ENCODE measurements at places on chromosomes 13 and 19. TPM values are rescaled to one million over a fixed set of nuclear protein-coding genes. Genes with fewer than 3 reads are reported as not detected.

GRCh38 chr13:40728595-40728994 is 42.4 kb downstream of the MRPS31 start:
- DNase-seq: no peak

DNA sequence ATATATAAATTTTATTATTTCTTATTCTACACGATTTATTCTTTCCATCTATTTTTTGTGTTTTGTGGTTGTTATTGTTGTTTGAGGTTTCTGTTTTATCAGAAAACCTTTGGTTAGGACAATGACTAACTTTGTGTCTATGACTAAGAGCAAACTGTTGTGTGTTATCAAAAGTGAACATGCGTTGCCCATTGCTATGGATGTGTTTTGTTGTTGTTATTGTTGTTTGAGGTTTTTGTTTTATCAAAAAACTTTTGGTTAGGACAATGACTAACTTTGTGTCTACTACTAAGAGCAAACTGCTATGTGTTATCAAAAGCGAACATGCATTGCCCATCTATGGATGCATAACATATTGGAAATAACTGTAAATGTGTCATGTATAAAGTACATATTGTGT is 692.3 kb downstream of the SLITRK1 start:
- DNase-seq: no peak

- DNase-seq: no peak
Measured at GRCh38 chr13:107553838-107554237, 661.5 kb downstream of the LIG4 start.

DNA sequence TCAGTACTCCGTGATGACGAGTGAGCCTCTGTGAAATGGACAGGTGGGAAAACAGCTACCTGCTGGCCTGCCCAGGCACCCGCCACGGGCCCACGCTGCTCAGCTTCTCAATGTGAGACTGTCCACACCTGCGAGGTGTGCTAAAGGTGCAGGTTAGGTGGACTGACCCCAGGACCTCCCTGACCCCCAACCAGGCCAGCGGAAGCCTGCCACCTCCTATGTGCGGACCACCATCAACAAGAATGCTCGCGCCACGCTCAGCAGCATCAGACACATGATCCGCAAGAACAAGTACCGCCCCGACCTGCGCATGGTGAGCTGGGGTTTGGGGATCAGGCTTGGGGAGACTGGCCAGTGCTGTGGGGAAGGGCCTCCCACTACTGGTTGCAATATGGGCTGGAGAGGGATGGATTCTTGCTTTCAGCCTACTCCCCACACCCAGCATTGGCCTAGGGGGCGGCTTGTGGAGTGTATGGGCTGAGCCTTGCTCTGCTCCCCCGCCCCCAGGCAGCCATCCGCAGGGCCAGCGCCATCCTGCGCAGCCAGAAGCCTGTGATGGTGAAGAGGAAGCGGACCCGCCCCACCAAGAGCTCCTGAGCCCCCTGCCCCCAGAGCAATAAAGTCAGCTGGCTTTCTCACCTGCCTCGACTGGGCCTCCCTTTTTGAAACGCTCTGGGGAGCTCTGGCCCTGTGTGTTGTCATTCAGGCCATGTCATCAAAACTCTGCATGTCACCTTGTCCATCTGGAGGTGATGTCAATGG is 2.2 kb downstream of the RPL28 start:
- no peak for DNase-seq

DNA sequence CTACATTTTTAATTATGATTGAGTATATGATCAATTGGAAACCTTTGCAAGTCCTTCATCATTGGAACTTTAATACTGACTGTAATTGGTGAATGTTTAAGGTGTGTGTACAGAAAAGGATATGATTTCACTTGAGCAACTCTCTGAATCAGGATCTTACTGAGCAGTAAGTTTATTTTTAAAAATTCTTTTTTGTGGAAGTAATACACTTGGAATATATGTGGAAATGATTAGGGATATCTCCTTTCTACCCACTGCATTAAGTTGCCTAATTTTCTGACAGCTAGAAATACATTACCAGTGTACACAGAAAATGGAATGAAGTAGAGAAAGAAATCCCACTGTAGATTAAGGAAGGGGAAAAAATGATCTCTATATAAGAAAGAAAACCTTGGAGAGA is 865.8 kb downstream of the PCDH9 start:
- DNase-seq: no peak

DNA sequence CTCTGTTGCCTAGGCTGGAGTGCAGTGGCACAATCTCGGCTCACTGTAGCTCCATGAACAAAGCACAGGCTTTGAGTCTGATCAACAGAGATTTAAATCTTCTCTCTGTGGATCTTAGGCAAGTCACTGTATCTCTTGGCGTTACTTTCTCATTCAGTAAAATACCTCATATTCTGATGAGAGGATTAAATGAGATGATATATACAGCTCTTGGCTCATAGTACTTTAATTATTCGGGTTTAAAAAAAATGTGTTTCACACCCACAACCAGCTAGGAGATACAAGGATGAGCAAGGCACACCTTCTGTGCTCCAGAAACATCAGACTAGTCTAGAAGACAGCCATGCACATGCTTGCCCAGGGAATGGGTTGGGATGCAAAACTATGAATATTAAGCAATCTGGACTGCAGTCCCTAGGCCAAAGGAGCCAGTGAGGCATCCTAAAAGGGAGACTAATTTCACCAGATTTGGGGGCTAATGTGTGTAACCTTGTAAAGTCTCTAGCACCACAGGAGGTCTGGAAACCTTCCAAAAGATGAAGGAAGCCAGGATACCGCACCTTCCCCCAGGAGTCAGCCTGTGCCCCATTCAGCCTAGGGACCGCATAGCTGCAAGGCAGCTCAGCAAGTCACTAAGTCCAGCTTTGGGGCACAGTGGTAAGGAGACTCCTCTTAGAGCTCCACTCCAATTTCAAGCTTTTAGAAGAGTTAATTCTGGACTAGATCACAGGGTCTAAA is 2.5 kb downstream of the VPS36 start:
- no peak for DNase-seq

- no peak for DNase-seq
Measured at GRCh38 chr13:45500492-45501174, 35.9 kb downstream of the COG3 start.

- DNase-seq: no peak
Measured at GRCh38 chr13:74166261-74167004, 32.2 kb upstream of the KLF12 start.

- DNase-seq: no peak
Measured at GRCh38 chr13:79837741-79838450, 356.9 kb downstream of the NDFIP2 start.

- no peak for DNase-seq
Measured at GRCh38 chr19:47549261-47549862, 23.6 kb downstream of the ZNF541 start.

DNA sequence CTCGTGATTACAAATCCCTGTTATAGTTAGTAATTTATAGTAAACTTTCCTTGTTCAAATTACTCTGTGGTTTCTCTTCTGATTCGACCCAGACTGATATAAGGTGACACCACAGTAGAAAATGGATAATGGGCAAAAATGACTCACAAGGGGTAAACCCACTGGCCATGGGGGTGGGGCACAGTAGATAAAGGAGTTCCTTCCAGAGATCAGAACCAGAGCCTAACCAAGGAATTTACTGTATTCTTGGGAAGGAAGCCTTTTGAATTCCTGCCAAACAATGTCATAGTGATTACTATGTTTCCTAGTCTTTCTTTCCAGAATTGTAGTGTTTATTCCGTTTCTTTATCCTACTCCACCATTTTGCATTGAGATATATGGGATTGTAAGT is 21.9 kb downstream of the MIR17HG start:
- no peak for DNase-seq

DNA sequence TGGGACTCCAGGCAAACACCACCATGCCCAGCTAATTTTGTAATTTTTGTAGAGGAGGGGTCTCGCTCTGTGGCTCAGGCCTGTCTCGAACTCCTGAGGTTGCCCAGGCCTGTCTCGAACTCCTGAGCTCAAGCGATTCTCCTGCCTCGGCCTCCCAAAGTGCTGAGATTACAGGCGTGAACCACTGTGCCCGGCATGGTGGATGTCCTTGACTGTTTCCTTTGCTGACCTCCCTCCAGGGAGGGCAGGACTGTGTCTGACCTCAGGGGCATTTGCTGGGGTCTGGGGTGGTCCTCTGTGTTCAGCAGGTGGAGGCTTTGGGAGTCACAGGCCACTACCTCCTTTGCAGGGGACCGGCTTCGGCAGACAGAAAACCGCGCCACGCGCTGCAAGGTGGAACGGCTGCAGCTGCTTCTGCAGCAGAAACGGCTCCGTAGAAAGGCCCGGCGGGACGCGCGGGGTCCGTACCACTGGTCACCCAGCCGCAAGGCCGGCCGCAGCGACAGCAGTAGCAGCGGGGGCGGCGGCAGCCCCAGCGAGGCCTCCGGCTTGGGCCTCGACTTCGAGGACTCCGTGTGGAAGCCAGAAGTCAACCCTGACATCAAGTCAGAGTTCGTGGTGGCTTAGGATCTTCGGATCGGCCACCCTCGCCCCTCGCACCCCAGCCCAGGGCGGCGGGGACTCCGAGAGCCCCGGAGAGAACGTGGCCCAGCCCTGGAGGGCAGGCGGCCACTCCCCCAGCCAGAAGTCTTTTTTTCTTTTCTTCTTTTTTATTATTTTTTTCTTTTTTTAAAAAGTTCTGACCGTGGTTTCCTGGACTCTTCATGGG is 8.5 kb downstream of the MIDN start:
- no peak for DNase-seq

DNA sequence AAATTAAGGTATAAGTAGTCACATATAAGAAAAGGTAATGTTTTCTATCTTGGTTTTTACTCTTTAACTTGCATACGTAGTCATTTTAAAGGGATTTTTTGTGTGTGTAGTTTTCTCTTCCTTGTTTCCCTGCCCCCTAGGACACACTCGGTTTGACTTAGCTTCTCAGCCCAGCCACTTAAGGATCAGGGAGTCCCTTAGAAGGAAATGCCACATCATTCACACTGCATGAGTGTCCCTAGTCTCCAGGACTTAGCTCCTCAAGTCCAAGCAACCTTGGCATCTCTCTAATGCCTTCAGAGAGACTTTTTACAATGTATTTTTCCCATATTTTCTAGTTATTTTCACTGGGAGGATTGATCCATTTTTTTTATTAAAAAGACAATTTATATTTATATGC is 1407.7 kb downstream of the EFNB2 start:
- no peak for DNase-seq

DNA sequence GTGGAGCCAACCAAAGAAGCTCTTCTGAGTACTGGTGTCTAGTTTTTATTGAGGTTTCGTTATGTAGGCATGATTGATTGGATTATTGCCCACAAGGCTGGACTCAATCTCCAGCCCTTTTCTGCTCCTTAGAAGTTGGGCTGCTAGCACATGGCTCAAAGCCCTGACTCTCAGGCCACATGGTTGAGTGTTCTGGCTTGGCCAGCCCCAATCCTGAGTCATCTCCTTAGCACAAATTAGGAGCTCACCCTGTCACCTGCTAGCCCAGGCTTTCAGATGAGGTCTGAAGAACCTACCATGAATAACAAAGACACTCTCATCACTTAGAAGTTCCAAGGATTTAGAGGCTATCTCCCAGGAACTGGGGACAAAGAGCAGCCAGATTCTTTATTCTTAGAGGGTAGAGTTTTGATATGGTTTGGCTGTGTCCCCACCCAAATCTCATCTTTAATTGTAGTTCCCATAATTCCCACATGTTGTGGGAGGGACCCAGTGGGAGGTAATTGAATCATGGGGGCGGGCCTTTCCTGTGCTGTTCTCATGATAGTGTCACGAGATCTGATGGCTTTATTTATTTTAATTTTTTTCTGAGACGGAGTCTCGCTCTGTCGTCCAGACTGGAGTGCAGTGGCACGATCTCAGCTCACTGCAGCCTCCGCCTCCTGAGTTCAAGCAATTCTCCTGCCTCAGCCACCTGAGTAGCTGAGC is 11.3 kb downstream of the DPY19L3 start:
- DNase-seq: no peak

GRCh38 chr13:26465514-26465913 is 92.0 kb upstream of the WASF3 start:
- DNase-seq: no peak

DNA sequence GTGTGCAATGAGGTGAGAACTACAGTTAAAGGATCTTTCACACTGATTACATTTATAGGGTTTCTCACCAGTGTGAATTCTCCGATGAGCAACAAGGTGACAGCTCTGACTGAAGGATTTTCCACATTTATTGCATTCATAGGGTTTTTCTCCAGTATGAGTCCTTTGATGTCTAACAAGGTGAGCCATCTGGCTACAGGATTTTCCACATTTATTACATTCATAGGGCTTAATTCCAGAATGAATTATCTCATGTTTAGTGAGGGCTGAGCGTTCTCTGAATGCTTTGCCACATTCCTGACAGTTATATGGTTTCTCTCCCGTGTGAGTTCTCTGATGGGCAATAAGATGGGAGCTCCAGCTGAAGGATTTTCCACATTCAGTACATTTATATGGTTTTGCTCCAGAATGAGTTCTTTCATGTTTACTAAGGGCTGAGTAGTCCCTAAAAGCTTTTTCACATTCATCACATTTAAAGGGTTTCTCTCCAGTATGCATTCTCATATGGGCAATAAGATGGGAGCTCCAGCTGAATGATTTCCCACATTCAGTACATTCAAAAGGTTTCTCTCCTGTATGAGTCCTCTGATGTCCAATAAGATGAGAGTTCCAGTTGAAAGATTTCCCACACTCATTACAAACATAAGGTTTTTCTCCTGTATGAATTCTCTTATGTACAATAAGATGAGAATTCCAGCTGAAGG is 4.4 kb upstream of the C19orf18 start:
- no peak for DNase-seq

GRCh38 chr13:73778242-73778864 is 355.9 kb downstream of the KLF12 start:
- DNase-seq: no peak

DNA sequence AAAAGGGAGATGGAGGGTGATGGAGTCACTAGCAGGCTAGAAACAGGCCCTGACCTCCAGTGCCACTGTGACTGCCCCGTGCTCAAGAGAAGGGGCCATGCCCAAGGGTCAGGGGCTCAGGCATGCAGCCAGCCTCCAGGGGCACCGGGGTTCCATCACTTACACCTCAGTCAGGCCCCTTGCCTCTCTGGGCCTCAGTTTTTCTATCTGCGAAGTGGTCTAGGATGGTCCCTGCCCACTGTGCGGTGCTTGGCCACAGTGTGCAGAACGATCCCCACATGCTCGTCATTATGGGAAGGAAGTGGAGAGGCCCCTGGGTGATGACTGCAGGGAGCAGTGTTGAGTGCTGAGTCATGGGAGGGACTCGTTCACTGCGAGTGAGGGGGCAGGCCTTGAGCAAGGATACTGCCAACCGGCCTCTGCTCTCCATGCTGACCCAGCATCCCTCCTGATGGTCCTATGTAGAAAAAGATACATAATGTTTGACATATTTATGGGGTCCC is 23.1 kb downstream of the TMED1 start:
- DNase-seq: no peak

- peak; percentile 96 for DNase-seq
Measured at GRCh38 chr13:30408319-30409101, 13.8 kb upstream of the UBE2L5 start.

The DUS3L gene
- 39.9 TPM for total RNA-seq

The KIR2DL1 gene
- not detected for total RNA-seq

The CEACAM7 gene
- not detected for total RNA-seq

The CLEC17A gene
- not detected for total RNA-seq

The TPTE2 gene
- total RNA-seq: not detected
